ENCODE measurements at places on chromosomes 5 and 9. TPM values are rescaled to one million over a fixed set of nuclear protein-coding genes. Genes with fewer than 3 reads are reported as not detected.
A peak's percentile ranks its signal among the peaks of the same experiment; 100 is the strongest.

The ASPN gene
- total RNA-seq = not detected

The FGFR4 gene
- total RNA-seq = 1.9 TPM

The SHOC1 gene
- total RNA-seq = not detected

The PCDHGB6 gene
- 1.1 TPM for total RNA-seq

The RANBP17 gene
- total RNA-seq = 8.3 TPM

The OMD gene
- not detected for total RNA-seq

The C9orf153 gene
- total RNA-seq = 0.43 TPM

GRCh38 chr5:14258840-14259239, 115.7 kb downstream of the TRIO start:
- no peak for DNase-seq

DNA sequence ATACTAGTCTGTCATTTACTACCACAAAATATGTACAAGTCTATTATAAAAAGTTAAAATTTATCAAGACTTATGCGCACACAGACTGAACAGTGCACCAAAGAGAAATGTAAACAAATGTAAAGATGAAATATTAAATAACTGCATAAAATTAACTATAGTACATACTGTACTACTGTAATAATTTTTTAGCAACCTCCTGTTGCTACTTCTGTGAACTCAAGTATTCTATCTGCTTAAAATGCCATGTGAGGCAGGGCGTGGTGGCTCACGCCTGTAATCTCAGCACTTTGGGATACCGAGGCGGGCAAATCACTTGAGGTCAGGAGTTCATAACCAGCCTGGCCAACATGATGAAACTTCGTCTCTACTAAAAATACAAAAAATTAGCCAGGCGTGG, 13.8 kb upstream of the ISOC1 start:
- DNase-seq = no peak

GRCh38 chr9:134717056-134717455, 75.5 kb downstream of the COL5A1 start:
- no peak for DNase-seq

DNA sequence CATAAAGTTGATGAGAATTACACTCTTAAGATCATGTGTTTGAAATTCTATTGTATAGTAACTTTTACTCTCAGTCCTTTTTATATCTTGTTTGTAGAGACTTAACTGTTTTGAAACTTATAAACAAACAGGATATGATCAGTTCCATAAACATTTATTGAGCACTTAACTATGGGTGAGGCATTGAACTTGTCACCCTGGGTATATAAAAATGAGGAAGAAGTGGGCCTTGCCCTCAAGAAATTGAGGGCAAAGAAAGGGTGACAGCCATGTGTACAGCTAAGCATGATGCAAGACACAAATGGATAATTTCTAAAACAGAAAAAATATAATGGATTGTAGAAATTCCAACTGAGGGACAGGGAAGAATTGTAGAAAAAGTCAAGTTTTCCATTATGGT, 15.7 kb downstream of the UNC13B start:
- no peak for DNase-seq

DNA sequence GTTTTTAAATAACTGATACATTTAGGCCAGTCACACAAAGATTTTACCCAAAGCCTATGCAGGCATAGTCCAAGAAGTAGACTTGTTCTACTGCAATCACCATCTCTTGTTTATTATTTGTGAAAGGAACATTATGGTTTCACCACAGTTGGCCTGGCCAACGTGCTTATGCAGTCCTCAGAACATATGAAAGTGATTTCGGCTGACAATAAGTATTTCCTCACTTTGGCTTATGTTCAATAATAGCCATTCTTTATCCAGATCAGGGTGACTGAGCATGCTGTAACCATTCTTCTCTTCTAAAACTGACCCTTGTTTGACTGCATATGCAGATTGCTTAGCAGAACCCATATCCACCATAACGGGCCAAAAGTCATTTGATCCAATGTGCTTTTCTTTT, 76.6 kb upstream of the CCDC152 start:
- no peak for DNase-seq

DNA sequence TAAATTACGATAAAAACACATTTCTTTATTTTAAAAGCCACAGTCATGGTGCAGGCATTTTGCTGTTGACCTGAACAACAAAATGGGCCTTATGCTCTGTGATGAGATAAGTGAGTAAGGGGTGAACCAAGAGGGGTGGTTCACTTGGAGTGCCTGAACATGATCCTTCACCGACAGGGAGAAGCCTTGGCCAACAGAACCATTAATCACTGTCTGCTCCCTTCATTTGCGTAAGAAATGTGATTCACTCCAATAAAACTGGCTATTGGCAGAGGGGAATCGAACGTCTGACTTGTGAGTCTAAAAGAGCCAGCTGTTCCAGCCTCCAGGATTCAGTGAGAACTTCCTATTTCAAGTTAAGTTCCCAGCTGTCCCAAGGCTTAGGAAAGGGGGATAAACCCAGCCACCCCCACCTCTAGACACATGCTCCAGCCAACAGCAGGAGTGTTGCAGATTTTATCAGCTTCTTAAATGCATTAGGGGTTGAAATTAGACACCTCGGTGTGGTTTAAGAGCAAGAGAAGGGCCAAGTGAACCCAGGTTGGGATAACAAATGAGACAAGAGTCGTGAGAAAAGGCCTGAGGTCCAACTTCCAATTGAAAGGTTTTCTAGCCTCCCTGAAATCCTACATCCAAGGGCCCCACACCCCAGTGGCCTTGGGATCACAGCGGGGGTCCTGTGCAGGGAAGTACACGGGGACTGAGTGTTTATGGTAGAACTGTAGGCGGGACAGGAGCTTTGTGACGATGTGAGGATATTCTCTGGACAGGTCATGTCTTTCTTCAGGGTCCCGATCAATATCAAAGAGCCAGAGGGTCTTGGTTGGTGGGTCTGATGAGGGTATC, 131.4 kb upstream of the LHFPL2 start:
- no peak for DNase-seq

GRCh38 chr5:1172670-1173404, 28.6 kb upstream of the SLC6A19 start:
- peak; percentile 71 for DNase-seq
